Stimulated activated CD8-positive, alpha-beta memory T cell treated with anti-CD3 and anti-CD28 coated beads, Interleukin-4, amount 100 ng/mL, for 48 hours (primary cell): ENCODE measurements at places on chromosomes 5 and 9.

DNA sequence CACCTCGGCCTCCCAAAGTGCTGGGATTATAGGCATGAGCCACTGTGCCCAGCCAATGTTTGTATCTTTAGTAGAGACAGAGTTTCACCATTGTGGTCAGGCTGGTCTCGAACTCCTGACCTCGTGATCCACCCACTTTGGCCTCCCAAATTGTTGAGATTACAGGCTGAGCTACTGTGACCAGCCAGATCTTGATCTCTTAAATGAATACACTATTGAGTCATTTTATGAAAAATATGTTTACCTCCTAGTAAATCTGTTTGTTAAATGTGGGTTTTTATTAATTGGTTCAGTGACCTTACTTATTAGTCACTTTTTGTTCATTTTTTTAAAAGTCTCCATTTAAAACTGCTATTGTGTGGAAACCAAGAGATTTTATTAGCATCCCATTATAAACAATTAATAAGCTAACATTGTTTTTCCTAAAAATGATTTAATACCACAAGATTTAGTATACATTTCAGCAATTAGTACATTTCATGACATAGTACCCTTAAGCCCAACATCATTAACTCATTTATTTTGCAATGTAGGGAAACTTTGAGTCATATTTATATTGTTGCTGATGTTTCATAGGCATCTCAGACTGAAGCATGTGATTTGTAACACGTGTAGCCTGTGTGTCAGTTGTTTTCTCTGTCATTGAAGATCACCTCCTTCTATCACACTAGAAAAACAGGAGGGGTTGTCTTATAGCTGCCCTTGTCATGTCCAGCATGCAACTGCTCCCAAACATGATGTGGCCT is 261.2 kb downstream of the TAF11L14 start:
- no peak for DNase-seq

- DNase-seq: no peak
Measured at GRCh38 chr9:119349351-119349825, 19.8 kb downstream of the BRINP1 start.

DNA sequence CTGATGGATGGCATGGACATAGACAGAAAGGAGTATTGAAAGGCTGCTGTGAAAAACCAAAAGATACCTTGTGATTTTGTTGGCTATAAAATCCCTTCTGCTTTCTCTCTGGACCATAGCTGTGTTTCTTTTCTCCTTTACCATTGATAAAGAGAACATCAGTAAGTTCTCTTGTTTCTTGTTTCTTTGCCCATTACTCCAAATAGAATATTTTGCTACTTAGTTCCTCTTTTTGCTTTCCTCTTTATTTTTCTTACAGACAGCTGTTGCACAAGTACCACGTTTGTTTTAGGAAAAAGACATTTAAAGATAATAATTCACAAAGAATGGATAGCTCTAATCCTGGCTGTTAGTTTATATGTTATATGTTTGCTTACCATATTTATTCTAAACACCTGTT is 1129.2 kb downstream of the DTWD2 start:
- DNase-seq: no peak

DNA sequence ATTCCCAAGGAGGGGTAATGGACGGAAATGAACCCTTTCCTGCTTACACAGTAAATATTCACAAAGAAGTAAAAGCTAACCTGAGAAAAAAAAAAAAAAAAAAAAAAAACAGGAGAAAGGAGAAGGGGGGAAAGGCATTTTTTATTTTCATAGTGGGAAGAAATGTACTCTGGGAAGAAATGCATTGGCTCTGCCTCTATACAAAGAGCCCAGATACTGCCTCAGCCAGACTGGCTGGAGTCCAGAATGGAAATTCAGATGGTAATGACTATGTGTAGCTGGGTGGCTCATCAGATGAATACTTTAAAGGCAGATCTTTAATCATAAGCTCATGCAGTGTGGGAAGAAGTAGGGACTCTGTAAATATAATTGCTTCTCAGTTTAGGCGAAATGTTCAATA is 124.9 kb upstream of the ZNF608 start:
- no peak for DNase-seq

- no peak for DNase-seq
Measured at GRCh38 chr5:115857057-115857479, 15.3 kb downstream of the AP3S1 start.
